ENCODE measurements at places on chromosomes 12 and 14. TPM values are rescaled to one million over a fixed set of nuclear protein-coding genes. Genes with fewer than 3 reads are reported as not detected.
A peak's percentile ranks its signal among the peaks of the same experiment; 100 is the strongest.

POP5 gene
- total RNA-seq, result 34.5 TPM

GRCh38 chr14:90416720-90417119 is 19.9 kb downstream of the CALM1 start:
- DNase-seq, result no peak

DNA sequence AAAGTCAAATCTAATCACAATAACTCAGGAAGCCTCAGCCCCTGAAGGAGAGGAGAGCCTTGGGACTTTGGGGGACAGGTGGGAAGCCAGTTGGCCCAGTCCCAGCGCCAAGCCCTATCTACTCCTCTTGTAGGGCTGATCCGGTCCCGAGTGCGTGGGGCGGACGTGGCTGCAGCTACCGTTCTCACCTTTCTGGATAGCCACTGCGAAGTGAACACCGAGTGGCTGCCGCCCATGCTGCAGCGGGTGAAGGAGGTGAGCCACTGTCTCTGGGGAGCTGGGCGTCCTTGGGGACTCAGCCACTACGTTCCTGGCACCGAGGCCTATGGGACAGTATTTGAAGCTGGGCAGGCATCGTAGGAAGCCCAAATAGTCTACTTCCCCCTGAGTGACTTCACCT is 68.4 kb downstream of the GALNT16 start:
- DNase-seq, result no peak

- no peak for DNase-seq
Measured at GRCh38 chr14:66643344-66643743, 135.4 kb downstream of the GPHN start.

DNA sequence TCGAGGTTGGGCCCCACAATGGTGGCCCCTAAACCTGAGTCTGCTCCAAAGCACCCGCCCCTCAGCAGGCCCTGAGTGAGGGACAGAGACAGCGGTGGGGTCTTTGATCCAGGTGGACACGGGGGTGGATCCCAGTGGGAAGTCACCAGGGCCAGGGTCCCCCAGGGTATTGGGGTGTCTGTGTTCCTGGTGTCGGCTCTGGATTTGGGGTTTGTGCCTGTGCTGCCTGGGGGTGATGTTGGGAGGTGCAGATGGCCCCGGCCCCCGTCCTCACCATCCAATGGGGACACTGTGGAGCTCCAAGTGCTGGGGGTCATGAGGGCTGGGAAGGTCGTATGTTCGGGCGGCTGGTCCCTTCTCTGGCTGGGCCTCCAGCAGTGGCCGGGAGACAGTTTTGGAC is 354.2 kb downstream of the TMEM121 start:
- DNase-seq, result peak; percentile 10

DNA sequence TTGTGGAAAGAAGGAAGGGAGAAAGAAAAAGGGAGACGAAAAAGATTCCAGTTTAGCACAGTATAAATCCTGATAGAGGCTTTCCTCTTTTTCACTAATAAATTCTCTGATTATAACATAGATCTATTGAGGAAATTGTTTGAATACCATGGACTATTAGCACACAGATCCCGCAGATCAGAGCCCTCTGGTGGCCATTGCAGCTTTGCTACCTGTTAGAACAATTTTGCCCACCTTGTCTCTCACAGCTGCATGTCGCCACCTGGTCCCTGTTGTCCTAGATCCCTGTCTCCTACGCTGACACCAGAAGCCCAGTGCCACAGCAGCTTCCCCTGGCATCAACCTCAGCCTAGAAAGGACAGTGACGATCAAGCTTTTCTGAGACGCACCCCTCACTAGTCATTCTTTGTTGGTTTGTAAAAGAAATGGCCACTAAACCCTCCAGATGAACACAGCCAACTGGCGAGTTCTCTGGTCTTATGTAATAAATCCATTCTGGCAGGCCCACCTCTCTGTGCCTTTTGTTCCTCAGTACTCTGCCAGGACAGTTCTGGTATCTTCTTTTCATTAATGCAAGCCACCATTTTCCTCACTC is 9.9 kb downstream of the GPHB5 start:
- no peak for DNase-seq

RILPL2 gene
- 1.9 TPM for total RNA-seq

DNA sequence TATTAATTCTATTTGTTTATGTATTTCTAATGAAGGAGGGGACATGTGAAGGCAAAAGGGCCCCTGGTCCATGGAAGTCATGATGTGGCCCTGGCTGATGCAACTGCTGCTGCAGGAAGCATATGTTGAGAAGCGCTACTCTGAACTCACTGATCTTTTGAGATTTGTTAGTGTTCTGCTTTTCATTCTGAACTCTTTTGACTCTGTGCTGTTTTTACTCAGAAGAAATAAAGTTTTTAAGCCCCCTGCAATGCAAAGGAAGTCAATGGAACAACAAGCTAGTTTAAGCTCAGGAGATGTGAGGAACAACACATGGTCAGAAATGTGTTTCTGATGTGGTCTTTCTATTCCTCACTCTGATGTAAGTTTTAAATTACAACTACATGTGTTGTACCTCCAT is 88.9 kb upstream of the BTG1 start:
- DNase-seq, result no peak

- DNase-seq, result no peak
Measured at GRCh38 chr14:54763761-54764160, 138.9 kb downstream of the GCH1 start.

- DNase-seq, result no peak
Measured at GRCh38 chr12:31315784-31316465, 10.0 kb downstream of the SINHCAF start.

DNA sequence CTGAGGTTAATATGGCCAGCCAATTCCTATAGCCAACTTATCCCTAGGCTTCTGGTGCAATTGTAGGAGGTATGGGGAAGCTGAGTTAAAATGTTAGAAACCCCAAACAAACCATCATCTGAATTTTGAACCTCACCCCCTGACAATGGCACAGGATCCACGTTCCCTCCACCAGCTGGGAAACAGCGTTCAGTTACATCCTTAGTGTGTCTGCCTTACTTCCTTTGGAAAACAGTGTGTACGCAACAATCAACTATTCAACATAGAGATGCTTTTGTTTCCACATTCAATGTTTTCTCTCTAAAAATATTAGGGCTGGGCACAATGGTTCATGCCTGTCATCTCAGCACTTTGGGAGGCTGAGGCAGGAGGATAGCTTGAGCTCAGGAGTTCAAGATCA is 203.4 kb downstream of the TTC7B start:
- no peak for DNase-seq

GRCh38 chr12:84542289-84542688 is 370.3 kb downstream of the SLC6A15 start:
- no peak for DNase-seq

- no peak for DNase-seq
Measured at GRCh38 chr12:67241482-67241881, 27.7 kb upstream of the CAND1 start.

ANO6 gene
- 15.4 TPM for total RNA-seq

KERA gene
- not detected for total RNA-seq

DNA sequence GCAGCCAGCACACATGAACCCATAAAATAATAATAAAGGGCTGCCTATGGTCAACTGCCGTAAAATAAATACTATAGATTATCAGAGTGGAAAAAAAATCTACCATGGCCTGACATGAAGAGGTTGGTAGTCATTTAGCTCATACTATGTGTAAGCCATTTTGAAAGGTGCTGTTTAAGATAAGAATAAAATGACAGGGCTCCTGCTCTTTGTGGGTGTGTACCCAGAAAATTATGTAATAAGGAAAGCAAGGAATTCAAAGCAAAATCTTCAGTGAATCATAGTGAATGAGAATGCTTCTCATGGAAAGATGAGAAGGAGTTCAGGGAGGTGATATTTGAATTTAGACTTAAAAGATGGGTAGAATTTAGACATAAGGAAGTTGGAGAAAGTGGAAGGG is 42.9 kb upstream of the PPM1H start:
- DNase-seq, result no peak

HSPA2 gene
- 52.7 TPM for total RNA-seq

- no peak for DNase-seq
Measured at GRCh38 chr12:120453977-120454376, 7.7 kb downstream of the GATC start.

INSM2 gene
- total RNA-seq, result not detected

RASAL1 gene
- 14.1 TPM for total RNA-seq

GRCh38 chr14:32078023-32078857 is 1.1 kb downstream of the ARHGAP5 start:
- DNase-seq, result peak; percentile 60

DNA sequence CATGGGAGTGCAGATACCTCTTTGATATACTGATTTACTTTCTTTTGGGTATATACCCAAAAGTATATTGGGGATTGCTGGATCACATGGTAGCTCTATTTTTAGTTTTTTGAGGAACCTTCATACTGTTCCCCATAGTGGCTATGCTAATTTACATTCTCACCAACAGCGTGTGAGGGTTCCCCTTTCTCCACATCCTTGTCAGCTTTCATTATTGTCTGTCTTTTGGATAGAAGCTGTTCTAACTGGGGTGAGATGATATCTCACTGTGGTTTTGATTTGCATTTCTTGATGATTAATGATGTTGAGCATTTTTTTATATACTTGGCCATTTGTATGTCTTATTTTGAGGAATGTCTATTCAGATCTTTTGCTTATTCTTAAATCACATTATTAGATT is 44.1 kb upstream of the JDP2 start:
- DNase-seq, result no peak

- no peak for DNase-seq
Measured at GRCh38 chr14:94045101-94045500, 19.0 kb downstream of the OTUB2 start.

GRCh38 chr12:47616440-47616839 is 89.4 kb downstream of the RPAP3 start:
- DNase-seq, result no peak

- peak; percentile 56 for DNase-seq
Measured at GRCh38 chr12:132490422-132491137, 629 bp downstream of the FBRSL1 start.

DNA sequence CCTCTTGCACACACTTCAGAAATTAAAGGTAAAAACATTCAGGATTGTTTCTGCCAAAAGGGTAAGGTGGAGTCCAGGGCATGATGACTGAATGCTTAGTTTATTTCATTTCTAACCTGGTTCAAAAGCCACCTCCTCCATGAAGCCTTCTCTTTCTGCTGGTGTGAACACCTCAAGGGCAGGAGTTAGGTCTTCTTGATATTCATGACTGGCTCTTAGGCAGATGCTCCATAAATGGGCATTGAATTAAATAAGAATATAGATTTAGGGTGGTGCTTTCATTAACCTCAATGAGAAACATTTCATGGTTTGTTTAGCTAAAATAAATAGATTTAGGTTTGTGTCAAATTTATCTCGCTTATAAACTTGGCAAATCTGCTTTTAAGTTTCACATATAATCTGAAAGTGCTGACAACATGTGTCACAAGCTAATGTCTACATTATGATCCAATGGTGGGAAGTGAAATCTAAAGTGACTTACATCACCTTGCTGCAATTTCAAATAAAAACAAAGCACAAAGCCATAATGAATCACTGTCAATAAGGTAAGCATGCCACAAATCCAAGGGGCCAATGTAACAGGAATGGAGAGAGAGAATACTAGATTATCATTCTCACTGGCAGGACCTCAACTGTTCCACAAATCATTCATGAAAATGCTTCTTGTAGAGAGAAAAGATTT is 72.7 kb upstream of the GRIP1 start:
- no peak for DNase-seq

PIP4K2C gene
- total RNA-seq, result 63.5 TPM

ARHGEF25 gene
- 14.9 TPM for total RNA-seq

GRCh38 chr14:102554821-102555819 is 37.3 kb upstream of the RCOR1 start:
- peak; percentile 72 for DNase-seq

GRCh38 chr12:19938031-19938430 is 430.3 kb upstream of the PDE3A start:
- DNase-seq, result no peak

ADCY4 gene
- total RNA-seq, result 16.4 TPM

FOXN4 gene
- not detected for total RNA-seq

DNA sequence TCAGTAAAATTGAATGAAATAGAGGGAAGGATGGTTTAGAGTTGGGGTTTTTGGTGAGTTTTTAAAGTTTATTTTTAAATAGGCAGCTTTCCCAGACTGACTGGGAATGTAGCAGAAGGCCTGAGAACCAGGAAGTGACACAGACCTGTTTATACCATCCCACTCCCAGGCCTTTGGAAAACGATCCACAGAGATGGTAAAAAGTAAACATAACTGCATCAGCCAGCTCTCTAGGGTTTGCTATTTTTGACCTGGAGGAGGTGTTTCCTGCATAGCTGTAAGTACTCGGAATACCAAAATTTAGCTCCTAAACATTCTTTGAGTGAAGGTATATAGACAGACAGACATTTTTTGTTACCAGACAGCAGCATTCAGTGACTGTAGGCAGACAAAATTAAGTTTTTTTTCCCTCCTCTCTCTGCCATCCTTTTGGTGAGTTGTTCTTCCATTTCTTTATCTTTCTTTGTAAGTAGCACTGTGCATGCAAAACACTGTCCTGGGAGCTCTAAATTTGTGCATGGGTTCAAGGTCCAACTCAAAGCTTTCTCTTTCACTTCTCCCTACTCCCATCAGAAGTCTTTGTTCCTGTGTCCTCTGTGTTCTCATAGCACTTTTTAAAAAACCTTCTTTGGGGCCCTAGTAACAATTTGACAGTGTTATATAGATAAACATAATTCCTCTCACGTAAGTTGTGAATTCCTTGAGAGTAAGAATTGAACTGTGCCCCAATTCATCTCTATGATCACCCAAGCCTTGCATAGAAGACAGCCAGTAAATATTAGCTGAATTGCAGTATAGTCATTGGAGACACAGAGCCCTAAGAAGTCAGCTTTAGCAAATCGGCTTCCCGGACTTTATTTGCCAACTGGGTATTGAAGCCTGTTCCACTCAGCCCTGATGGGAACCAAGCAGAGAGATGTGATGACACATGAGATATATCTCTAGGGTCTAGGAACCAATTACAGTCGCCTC is 37.4 kb downstream of the SUSD6 start:
- DNase-seq, result no peak

KRT3 gene
- not detected for total RNA-seq

DNA sequence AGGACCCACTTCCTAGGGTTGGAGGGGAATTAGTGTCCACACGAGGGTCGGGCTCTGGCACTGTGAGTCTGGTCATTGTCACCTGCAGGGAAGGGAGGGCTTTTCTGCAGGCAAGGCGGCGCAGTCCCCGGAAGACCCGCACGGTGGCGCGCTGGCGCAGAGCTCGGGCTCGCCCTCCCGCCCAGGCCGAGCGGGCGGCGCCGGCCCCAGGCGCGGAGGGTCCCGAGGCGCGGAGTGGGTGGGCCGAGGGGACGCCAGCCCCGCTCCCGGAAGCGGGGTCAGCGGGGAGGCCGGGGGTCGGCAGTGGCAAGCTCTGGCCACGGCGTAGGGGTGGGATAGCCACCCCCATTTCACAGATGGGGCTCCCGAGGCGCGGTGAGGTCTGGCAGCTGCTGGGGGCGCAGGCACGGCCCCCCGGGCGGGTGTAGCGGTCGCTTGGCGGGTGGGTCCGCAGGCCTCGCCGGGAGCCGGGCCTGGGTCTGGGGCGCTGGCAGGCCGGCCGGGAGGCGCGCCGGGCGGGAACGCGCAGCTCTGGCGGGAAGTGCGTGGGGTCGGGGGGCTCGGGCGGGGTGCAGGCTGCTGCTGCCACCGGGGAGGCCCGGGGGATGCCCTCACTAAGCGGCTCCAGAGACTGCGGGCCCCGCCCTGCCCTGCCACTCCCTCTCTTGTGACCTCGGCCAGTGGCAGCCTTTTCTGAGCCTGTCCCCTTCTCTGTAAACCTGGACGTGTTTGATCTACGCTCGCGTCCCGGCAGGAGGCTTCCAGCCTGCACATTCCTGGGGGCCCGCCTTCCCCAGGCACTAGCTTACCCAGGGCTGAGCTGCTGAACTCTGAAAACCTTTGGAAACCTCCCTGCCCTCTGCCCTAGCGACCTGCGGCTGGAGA is 46.1 kb downstream of the CYP46A1 start:
- DNase-seq, result peak; percentile 26

Measured in left colon (tissue), 2 donors.